ENCODE measurements at places on chromosomes 6 and 20.

- DNase-seq = no peak
Observed at GRCh38 chr6:162157167-162157870, 570.2 kb downstream of the PRKN start.

- peak; percentile 79 for DNase-seq
Observed at GRCh38 chr6:166760288-166760687, 133.2 kb upstream of the RPS6KA2 start.

- DNase-seq = no peak
Observed at GRCh38 chr20:50286174-50286511, 95.5 kb downstream of the CEBPB start.

DNA sequence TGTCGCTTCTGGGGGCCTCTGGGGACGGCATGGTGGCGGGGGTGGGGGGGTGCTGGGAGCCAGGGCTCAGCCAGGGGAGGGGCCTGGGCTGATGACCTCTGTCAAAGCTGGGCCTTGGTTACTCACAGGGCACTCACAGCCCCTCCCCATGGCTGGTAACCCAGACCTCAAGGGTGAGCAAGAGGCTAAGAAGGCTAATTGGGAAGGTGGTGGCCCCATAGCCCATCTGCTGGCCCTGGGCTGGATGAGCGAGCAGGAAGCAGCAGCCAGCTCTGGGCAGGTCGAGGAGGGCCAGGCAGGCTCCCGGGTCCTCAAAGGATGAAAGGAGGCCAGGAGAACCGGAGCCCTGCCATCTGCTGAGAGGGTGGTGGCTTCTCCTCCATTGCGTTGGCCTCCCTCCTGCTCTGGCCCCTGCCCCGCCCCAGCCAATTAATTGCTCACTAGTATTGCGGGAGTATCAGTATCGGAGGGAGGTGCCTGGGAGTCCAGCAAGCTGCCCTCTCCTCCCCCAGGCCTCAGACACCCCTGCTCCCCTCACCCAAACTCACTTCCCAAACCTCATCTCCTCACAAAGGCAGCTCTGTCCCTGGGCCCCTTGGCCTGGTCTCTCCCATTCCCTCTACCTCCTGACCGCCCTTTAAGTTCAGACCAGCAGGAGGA lies 1.0 kb upstream of the CDSN start:
- DNase-seq = no peak

- DNase-seq = no peak
Observed at GRCh38 chr6:53792016-53792415, 2.8 kb upstream of the LRRC1 start.

DNA sequence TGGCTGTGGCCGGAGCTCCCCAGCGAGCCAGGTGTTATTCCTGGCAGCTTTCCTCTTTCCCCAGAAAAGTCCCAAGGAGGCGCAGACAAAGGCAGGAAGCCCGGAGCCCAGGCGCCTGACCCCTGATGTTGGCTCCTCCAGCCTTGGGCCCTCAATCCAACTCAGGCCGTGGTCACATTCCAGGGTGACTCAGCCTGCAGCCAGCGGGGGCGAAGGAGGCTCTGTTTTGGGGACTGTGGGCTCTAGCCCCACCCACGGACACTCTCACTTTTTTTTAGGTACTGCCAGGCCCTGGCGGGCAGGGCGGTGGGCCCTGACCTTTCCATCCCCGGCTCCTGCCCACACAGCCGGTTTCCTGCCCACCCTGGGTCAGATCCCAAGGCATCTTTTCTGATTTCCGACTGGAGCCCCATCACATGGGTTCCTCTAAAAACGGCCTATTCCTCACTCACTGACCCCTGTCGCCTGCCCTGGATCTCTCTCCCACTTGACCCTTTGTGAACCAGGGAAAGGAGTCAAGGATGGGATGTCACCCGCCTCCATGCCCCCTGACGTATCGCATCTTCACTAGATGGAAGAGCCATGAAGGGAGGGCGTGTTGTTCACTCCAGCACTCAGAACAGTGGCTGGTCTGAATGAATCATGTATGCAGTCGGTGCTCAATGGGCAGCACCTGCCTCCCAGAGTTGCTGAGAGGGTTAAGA lies 5.5 kb downstream of the PTGIS start:
- peak; percentile 22 for DNase-seq

DNA sequence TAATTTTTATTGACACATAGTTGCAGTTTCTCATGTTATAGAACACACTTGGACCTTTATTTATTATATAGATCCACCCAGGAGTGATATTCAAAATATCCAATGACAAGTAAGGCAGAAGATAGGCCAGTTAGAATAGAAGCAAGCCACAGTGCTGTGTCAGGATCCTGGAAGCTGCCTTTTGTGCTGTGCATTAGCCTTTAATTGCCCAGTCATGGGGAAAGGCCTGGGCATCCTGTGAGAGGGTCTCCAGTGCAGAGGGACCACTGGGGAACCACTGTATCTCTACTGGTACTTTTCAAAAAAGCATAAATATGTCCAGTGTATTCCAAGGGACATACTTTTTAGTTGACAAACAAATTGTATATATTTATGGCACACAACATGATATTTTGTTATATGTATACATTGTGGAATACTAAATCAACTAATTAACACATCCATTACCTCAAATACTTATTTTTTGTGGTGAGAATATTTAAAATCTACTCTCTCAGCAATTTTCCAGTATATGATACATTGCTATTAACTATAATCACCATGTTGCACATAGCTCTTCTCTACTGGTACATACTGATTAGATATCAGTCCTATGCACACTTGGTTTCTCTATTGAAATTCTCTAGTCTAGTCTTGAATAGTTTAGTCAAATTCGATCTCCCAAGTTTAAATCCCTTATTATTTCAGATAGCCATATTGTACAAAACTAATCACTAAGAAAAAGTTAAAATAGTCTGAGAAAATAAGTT lies 59.5 kb downstream of the CDC40 start:
- no peak for DNase-seq

- DNase-seq = no peak
Observed at GRCh38 chr6:101462576-101462975, 69.1 kb downstream of the GRIK2 start.

DNA sequence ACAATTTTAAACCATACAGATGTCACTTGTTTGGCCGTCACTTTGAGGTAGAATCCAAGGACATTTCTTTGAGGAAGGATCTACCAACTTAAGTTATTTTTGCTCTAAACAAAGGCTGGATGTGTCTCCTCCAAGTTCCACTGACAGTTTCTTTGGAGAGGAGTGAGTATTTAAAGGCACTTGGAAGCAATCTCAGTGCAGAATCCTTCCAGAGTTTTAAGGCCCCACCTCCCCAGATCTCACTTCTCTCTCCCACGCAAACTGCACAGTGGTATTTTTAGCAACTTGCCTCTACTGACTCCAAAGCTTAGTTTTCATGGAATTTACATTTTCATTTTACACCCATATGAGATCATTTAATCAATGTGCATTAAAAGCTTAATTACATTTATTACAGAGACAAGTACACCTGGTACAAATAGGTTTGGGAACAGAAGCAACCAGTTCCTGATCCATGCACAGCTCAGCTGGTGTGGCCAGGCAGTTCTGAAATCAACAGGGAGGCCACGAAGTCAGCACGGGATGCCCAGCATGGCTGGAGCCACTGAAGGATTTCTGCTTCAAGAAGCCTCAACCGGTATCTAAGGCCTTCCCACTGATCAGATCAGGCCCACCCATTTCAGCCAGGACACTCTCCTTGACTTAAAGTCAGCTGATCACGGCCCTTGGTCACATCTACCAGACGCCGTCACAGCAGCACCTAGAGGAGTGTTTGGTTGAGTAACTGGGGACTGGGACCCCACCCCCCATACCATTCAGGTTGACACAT lies 109.8 kb downstream of the SYCP2 start:
- DNase-seq = peak; percentile 10

- DNase-seq = no peak
Observed at GRCh38 chr6:11251553-11252360, 19.3 kb upstream of the NEDD9 start.

DNA sequence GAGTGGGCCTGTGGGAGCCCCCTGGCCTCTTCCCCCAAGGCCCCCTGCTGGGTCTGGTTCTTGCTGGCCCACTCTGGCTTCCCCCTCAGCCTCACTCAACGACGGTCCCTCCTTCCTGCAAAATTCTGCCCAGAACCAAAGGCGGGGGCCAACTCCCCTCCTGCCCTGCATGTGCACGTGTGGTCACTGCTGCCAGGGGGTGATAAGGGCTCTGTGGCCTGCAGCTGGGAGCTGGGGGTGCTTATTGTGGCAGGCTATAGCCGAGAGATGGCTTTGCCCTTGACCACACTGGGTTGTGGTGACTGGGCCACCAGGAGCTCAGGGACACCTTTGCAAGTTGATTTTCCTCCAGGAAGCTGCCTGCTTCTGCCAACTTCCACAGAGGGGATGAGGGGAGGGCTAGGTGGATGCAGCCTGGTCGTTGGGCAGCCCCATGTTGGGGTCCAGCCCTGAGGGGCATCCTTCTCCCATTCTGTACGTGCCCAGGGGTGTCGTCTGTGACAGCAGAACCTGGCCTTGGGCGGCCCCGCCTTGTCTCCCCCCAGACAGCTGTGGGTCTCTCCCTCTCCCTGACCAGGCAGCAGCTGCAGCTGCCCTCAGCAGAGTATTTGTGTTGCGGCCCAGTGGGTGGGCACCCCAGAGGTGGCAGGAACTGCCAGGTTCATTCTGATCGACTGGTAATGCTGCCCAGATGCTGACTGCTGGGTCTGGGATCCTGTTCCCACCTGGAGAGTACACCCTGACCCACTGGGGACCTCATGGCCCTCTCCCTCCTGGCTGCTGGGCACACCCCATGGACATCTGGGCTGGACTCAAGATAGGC lies 5.6 kb downstream of the TCEA2 start:
- no peak for DNase-seq

DNA sequence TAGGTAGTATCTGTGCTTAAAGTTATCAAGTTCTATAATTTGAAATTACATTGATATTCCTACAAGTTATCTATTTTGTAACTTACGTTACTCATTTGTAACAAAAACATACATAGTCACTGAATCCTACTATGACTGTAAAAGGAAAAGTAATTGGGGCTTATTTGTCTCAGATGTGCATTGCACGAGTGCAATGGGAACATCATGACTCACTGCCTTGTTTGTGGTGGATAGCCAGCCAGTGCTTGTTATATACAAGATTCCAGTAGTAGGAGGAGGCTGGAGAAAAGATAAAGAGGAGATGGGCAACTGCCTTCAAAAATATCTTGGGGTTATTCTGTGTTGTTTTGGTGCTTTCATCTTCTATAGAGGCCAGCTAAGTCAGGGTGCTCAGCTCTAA lies 164.1 kb downstream of the RNF144B start:
- no peak for DNase-seq

GRCh38 chr6:17493286-17493685 lies 99.9 kb downstream of the CAP2 start:
- DNase-seq = no peak

DNA sequence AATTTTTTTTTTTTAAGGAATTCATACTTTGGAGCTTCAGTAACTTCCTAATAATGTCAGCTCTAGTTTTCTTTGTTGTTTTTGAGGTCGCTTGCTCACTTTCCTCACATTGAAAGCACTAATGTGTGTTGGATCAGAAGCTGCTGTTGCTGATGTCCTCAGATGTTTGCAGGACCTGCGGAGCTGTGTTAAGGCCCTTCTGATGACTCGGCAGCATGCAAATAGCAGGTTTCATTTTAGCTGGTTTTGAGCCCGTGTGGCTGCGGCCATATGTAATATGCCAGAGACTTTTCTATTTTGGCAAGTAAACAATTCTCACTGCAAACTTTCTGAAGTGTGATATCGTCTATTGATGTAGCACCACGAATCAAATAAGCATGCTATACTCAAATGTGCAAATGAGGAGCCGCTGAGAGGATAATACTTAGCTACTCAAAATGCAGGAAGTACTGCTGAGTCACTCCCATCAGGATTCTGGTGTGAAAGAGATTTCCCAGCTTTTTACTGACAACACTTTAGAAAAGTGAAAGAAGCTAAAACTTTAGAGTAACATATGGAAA lies 187.8 kb downstream of the SASH1 start:
- no peak for DNase-seq

GRCh38 chr6:53587291-53587690 lies 42.4 kb upstream of the GCLC start:
- no peak for DNase-seq

DNA sequence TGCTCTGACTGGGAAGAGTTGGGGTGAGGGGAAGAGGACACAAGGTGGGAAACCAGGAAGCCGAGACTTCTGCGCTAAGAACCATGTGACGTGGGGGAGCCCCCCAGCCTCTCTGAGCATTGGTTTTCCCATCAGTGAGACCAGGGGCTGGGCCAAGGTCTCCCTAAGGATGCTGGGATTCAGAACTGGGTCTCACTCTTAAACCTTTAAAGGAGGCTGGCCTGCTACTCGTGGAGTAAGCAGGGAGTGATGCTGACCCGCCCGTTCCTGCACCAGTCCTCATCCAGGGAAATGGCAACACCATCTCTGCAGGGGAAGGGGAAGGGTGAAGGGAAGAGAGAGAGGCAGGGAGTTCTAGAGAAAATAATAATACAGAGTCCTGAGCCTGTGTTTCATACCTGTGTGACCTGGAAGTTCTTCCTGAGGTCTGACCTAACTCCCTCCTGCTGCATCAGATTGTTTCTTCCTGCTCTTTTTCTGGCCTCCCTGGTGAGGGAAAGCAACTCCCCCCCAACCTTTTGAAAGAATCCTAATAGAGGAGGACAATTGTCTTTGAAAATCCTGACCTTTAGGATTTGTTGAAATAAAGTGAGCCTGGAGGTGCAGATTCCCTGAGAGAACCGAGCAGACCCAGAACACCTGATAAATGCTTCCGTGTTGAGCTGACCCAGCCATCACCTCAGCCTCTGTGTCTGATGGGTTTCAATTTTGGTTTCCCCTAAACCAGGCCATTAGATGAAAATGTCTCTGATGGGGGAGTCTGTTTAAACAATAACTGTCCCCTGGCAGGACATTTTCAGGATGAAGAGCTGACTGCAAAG lies 3.0 kb upstream of the GRM4 start:
- no peak for DNase-seq

- no peak for DNase-seq
Observed at GRCh38 chr6:34982424-34982852, 93.4 kb downstream of the ANKS1A start.

DNA sequence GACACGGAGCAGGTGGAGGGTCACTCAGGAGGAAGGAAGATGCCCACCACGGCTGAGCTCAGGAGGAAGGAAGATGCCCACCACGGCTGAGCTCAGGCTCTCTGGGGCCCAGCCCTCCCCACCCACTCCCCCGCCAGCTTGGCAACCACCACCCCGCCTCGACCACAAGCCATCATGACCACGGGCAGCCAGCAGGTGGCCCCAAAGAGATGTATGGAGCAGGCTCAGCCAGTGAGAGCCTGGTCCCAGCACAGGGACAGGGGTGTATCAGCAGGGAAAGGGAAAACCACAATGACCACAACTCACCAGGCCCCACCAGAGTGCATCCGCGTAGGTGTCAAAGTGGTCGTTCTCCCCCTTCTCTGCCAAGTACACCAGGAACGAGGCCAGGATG lies 30.4 kb downstream of the KCNQ2 start:
- DNase-seq = peak; percentile 82

All from stimulated activated CD8-positive, alpha-beta memory T cell treated with anti-CD3 and anti-CD28 coated beads, Interleukin-4, amount 100 ng/mL, for 48 hours (primary cell).